ENCODE measurements at places on chromosomes 7 and 10.

DNA sequence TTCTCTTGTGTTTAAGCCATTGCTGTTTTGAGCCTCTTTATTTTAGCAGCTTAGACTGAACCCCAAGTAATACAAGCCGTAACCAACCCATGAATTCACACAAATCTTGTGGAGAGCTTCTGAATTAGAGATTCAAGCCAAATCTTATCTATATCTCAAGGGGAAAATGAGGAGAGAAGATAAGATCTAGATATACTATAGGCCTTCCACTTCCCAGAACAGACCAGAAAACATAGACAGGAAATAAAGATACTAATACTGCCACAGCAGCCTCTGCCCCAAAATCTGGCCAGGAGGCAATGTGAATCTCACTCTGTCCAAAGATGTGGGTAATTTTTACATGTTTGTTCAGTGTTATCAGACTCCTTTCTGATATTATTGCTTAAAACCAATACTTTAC, 307.2 kb downstream of the PTEN start:
- no peak for DNase-seq

DNA sequence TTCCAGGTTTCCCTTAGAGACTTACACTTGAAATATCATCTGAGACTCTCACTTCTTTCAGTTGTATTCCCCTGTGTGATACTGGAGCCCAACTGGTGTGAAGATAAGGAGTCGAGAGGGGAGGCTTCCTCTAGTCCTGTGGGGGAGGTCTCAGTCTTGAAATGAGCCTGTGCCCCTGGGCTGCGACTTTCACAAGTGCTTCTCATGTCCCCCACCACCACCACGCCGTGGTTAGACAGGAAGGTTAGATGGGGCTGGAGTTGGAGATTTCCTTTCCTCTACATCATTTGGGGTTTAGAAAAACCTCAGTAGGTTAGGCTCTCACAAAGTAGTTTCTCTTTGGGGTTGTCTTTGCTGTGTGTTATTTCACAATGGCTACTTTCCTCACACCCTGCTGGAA, 25.6 kb upstream of the MKX start:
- no peak for DNase-seq

- DNase-seq, result no peak
Measured at GRCh38 chr7:157791261-157791660, 454.5 kb downstream of the DNAJB6 start.

- DNase-seq, result no peak
Measured at GRCh38 chr7:30884881-30885280, 26.8 kb upstream of the AQP1 start.

- DNase-seq, result peak; percentile 47
Measured at GRCh38 chr10:124222988-124223710, 129.8 kb upstream of the CHST15 start.

- no peak for DNase-seq
Measured at GRCh38 chr7:79008786-79009185, 444.7 kb downstream of the MAGI2 start.

DNA sequence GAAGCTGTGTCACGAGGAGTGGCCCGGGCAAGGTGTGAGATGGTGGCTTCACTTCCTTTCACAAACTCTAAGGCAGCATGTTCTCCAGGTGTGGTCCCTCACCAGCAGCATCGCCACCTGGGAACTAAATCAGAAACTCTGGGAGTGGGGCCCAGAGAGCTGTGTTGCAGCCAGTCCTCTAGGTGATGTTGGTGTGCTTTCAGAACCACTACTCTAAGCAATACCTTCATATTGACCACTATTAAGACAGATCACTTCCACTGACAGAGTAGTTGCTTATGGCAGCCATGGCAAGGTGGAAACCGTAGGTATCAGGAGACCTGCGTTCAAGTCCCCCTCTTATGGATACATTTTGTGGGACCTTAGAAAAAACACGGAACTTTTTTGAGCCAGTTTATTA, 495.8 kb upstream of the GALNT17 start:
- no peak for DNase-seq

GRCh38 chr10:113709221-113709838, 29.6 kb downstream of the CASP7 start:
- no peak for DNase-seq

All from adrenal gland (tissue), 19 donors.